ENCODE measurements at places on chromosomes 13 and 19. TPM values are rescaled to one million over a fixed set of nuclear protein-coding genes. Genes with fewer than 3 reads are reported as not detected.

Gene N4BP2L1
- total RNA-seq, result 15.8 TPM

- no peak for DNase-seq
Observed at GRCh38 chr19:34044021-34044420, 128.3 kb upstream of the LSM14A start.

DNA sequence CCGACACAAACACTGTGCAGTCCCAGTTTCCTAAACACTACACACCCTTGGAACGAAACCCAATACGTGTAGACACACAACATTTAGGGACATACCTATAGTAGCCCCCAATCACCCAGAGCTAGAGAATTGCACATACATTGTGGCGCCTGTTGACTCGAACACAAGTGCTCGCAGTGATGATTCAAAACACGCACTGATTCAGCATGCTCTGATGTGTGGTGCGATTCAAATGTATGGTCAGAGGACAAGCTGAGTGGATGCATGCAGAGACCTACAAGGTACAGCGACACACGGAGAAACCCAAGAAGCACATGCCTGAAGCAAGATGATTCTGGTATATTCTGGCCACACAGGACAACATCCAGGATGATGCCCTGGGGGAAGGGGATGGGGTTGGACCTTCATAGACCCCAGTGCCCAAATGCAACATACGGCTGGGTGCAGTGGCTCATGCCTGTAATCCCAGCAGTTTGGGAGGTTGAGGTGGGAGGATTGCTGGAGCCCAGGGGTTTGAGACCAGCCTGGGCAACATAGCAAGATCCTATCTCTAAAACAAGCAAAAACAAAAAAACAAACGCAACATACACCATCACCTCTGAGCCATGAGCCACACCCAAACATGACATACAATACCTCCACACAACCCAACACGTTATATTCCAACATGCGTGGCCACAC lies 997 bp upstream of the KCNN4 start:
- no peak for DNase-seq

Gene ANGPTL4
- total RNA-seq, result 1.3 TPM

Gene KIR2DL4
- total RNA-seq, result not detected

DNA sequence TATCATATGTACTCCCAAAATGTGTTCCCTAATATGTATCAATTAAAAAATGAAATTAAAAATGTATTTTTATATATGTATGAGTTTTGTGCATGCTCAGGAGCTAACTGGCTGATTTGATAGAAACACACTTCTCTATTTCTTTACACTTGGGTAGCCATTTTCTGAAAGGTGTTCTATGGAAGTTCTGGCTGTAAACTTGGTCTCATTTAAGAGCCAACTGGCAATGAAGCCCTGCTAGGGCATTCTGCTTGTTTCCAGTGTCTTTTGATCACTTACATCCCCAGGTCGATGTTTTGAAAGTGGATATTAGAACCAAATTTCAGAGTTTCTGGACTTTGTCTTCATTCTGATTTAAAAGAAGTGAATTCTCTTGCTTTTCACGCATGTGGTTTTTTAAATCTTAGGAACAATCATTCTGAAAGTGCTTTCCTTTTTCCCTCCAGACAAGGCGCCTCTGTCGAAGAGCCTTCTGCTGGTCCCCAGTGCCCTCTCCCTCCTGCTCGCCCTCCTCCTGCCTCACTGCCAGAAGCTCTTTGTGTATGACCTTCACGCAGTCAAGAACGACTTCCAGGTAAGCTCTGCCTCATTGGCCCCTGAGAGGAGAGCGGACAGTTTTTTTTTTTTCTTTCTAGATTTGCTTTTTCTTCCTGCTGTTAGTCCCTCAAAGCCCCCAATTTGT lies 20.1 kb downstream of the GPR18 start:
- DNase-seq, result no peak

DNA sequence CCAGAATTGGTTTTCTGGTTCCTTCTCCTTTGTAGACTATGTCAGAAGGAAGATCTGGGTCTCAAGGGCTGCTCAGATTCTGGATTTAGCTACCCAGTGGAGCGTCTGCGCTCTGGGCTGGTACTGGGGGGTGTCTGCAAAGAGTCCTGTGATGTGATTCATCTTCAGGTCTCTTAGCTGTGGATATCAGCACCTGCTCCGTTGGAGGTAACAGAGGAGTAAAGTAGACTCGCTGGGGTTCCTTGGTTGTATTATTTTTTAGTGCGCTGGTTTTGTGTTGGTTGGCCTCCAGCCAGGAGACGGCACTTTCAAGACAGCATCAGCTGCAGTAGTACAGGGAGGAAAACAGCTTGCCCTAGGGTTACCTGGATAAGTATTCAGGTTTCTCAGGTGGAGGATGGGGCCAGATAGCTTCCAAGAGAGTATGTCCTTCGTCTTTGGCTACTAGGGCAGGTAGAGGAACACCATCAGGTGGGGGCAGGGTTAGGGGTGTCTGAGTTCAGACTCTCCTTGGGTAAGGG lies 10.4 kb upstream of the KLK15 start:
- DNase-seq, result no peak

DNA sequence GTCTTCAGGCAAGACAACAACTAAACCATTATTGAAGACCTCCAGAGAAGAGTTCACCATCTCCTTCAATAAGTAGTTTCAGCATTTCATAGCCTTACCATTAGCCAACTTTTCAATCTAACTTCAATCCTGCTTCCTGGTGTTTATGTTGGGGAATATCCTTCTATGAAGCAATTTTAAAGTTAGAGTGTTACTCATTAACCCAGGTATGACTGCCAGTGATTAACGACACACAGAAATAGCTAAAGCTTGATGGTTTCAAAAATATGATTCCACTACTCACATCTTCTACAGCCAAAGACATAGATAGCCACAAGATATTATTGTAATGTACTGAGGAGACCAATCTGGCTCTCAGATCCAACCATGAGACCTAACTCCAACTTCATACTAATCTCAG lies 403.2 kb downstream of the EFNB2 start:
- DNase-seq, result no peak

DNA sequence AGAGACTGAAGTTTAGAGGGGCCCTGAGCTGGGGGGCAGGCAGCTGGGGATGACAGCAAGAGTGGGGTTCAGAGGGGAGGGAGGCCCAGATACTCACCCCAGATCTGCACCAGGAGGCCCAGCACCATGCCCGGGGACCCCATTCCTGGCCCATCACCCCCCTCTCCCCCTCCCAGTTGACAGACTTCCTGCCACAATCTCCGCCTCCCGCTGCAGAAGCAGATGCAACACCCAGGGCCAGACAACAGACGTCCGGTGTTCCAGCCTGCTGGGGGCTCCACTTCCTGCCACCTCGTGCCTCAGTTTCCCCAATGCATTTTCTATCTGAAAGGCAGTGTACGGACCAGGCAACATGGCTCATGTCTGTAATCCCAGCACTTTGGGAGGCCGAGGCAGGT lies at the start of gene TMIGD2:
Gene TMIGD2 (minus strand): TSS at position 147 of the 398 bp plus-strand sequence. CDS start 4 bp downstream, at position 143.
- no peak for DNase-seq

DNA sequence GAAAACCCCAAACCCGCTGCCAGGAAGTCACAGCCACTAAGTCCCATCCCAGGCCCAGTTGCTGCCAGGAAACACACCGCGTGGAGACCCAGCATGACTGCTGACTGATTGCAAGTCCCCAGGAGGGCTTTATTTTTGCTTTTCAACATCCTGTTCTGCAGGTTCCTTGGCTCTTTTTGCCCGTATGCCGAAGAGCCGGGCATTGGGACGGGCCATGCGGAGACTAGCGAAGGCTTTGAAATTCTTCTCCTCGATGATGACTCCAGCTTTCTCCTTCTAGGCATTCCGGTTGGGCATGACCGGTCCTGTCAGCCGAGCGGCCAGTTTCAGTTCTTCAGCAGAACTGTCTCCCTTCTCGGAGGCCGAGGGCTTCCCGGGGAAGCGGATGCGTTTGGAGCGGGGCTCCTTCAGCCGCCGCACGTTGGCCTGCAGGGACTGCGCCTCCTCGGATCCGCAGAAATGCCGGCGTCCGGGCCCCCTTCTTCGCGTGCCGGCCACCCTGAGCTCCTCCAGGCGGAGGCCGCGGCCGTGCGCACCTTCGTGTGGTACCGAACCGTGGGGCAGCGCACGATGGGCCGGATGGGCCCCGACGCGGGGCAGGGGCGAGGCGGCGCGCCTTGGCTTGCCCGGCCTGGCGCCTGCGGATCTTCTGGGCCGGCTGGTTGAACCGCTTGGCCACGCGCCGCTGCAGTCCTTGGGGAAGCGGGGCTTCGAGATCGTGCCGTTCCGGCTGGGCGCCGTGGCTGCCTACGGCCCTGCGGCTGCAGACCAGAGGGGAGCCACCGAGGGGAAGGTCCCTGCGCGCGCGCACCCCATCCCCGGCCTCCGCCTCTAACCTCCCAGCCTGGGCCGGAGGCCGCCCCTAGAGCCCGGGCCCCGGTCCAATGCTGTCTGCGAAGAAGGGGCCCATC lies 15.2 kb downstream of the ZSCAN5C start:
- DNase-seq, result peak; percentile 10

Gene IL11
- total RNA-seq, result 0.42 TPM

GRCh38 chr13:39107561-39107960 lies 69.3 kb downstream of the NHLRC3 start:
- no peak for DNase-seq

- DNase-seq, result no peak
Observed at GRCh38 chr13:42106998-42107397, 58.5 kb downstream of the DGKH start.

Gene ZNF302
- 77.5 TPM for total RNA-seq

Gene EDNRB
- 110 TPM for total RNA-seq

GRCh38 chr13:97127842-97128241 lies 94.3 kb upstream of the MBNL2 start:
- no peak for DNase-seq

GRCh38 chr19:58212336-58213074 lies 16.2 kb upstream of the ZNF544 start:
- no peak for DNase-seq

- no peak for DNase-seq
Observed at GRCh38 chr13:99257291-99257690, 888 bp downstream of the GPR18 start.

Gene LRRC8E
- total RNA-seq, result 1.3 TPM

- no peak for DNase-seq
Observed at GRCh38 chr13:107331359-107331758, 763.4 kb upstream of the ARGLU1 start.

DNA sequence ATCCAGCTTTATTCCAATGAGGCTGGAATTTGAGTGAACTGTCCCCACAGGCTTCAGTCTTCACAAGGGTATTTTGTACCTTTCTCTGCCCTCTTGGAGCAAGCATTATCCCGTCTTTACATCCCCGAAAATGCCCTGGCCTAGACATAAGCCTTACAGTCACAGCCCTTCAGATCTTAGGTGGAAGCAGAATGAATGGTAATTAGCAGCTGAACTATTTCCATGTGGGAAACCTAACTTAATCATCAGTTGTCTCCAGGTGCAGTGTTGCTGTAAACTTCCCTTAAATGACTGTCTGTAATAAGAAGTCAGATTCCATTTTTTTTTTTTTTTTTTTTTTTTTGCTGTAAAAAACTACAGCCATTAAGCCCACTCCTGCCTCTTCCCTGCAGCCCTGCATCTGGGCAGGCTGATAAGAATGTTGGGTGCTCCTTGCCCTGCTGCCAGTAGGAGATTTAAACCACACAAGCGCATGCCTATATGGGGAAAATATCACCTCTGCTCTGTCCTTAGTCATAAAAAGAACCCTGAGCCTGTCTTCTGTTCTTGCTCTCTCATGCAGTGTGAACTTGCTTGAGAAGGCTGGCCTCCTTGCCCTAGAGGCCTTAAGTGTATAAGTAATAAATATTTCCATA lies 426.8 kb upstream of the SLITRK5 start:
- DNase-seq, result no peak

DNA sequence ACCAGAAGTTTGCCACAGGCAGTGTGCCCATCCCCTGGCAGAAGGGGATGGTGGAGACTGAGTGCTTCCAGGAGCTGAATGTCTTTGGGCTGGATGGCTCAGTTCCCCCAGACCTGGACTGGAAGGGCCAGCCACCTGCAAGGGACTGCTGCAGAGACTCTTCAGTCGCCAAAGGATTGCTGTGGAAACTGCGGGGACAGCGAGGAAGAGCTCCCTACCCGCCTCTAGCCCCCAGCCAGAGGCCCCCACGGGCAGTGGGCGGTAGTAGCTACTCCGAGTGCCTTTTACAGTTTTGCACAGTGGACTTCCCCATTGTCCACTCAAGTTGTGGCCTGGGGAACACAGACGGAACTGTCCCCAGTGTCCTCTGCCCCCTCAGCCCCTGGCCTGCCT lies 138.5 kb downstream of the ZDHHC20 start:
- DNase-seq, result no peak

Gene REEP6
- total RNA-seq, result 4.9 TPM

- DNase-seq, result no peak
Observed at GRCh38 chr13:27379694-27380641, 44.5 kb upstream of the GTF3A start.

DNA sequence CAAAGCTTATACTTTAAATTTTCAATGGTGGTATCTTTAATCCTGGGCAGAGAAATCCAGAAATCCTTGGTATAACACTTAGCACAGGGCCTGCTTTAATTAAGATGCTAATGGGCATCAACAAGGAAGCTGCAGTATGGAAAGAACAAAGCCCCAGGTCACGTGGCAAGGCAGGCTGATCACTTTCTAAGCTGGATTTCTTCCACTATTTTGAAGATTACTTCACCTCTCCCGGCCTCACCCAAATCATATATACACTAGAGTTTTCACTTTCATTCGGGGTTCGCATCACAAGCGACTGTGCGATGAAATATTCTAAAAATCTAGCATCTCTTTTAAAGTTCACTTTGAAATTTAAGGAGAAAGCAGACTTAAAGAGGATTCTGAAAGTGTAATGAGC lies 71.8 kb downstream of the STARD13 start:
- no peak for DNase-seq

DNA sequence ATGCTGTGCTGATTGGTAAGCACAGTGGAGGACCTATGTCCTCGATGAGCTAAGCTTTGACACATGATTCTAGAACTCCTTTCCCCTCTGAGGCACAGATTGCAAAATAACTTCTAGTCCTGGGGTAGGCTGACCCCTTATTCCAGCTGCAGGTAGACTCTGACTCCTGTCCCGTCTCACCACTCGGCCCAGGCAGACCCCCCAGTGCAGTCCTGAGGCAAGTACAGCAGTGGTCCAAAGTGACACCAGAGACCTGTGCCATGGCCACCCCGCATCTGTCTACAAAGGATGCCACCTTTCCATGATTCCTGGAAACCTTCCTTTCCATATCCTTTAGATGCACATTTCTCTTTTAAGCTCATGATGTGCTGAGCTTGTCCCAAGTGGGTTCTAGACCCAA lies 482.5 kb downstream of the ZNF536 start:
- no peak for DNase-seq

DNA sequence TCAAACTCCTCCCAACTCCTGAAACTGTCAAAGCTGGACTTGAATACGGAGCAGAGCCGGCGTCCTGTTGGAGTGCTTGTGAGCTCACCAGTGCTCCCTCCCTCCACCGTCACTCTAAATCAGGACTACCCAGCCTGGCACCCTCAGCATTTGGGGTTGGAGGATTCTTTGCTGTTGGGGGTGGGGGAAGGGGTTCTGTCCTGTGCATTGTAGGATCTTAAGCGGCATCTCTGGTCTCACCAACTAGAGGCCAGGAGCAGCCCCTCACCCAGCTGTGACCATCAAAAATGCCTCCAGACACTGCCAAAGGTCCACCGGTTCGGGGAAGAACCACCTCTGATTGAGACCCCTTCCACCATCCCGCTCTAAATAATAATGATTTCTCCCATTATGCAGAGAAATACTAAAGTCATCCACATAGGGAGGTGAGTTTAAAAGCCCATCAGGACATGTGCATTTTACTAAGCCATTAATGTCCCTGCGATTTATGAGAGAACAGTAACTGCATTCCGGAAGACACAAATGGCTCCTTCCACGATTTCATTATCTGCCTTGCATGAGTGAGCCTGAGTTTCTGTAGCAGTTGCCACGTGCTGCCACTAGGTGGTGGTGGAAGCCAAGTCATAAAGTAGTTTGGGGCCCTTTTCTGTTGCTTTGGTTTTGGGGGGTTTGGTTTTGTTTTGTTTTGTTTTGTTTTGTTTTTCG lies 16.1 kb upstream of the USP29 start:
- peak; percentile 33 for DNase-seq

Measured in urinary bladder (tissue), 4 donors.